ENCODE measurements at places on chromosomes 11 and 22. TPM values are rescaled to one million over a fixed set of nuclear protein-coding genes. Genes with fewer than 3 reads are reported as not detected.

- no peak overlapping the region for H3K27ac ChIP-seq
- DNase-seq: no peak
- H3K4me3 ChIP-seq: no peak overlapping the region
- H3K36me3 ChIP-seq: no peaks in the 10 kb centered on the region
Observed at GRCh38 chr11:73277467-73277866, 5.3 kb downstream of the P2RY6 start.

GRCh38 chr11:41394521-41395195 is 64.8 kb downstream of the LRRC4C start:
- H3K36me3 ChIP-seq: no peaks in the 10 kb centered on the region
- H3K27me3 ChIP-seq: no peaks in the 10 kb centered on the region
- no peak overlapping the region for H3K4me3 ChIP-seq
- no peak overlapping the region for H3K27ac ChIP-seq
- H3K4me1 ChIP-seq: no peaks in the 10 kb centered on the region

- H3K4me1 ChIP-seq: no peaks in the 10 kb centered on the region
- no peak overlapping the region for H3K4me3 ChIP-seq
- H3K27ac ChIP-seq: no peak overlapping the region
- H3K36me3 ChIP-seq: no peaks in the 10 kb centered on the region
Observed at GRCh38 chr22:45511847-45512261, 9.2 kb downstream of the FBLN1 start.

DNA sequence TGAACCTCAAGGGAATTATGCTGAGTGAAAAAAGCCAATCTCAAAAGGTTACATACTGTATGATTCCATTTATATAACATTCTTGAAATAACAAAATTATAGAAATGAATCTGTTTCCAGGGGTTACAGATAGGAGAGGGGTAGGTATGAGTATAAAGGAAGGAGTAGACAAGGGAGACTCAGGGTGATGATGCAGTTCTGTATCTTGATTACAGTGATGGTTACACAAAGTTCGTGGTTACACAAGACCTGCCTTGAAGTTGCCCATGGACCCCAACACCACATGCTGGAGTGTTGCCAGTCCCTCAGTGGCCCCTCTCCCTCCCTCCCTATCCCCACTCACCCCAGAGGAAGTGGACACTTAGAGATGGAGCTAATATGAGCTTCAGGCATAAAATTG is 20.3 kb downstream of the STK33 start:
- no peaks in the 10 kb centered on the region for H3K36me3 ChIP-seq
- peaks cover 31% of the 10 kb centered on the region for H3K27me3 ChIP-seq
- H3K4me1 ChIP-seq: no peaks in the 10 kb centered on the region
- no peak for DNase-seq

GRCh38 chr22:25484521-25485315 is 79.8 kb upstream of the GRK3 start:
- peaks cover 51% of the 10 kb centered on the region for H3K4me1 ChIP-seq
- no peak overlapping the region for H3K4me3 ChIP-seq
- H3K27ac ChIP-seq: no peak overlapping the region
- H3K27me3 ChIP-seq: no peaks in the 10 kb centered on the region

GRCh38 chr22:48947636-48948035 is 880.0 kb downstream of the BRD1 start:
- no peak for DNase-seq
- no peaks in the 10 kb centered on the region for H3K36me3 ChIP-seq
- H3K27ac ChIP-seq: no peak overlapping the region
- H3K4me3 ChIP-seq: no peak overlapping the region
- no peaks in the 10 kb centered on the region for H3K4me1 ChIP-seq

OMP gene
- total RNA-seq: not detected

RBM7 gene
- 38.0 TPM for total RNA-seq

HTR3B gene
- not detected for total RNA-seq

Data from activated CD8-positive, alpha-beta memory T cell treated with anti-CD3 and anti-CD28 coated beads, Interleukin-2, amount 10 ng/mL, durations not matched to agents 7 days and 5 days (primary cell).